Osteoblast (primary cell): ENCODE measurements at places on chromosomes 3 and 15. TPM values are rescaled to one million over a fixed set of nuclear protein-coding genes. Genes with fewer than 3 reads are reported as not detected.

The C15orf62 gene
- total RNA-seq: under 0.01 and 0.29 TPM in 2 replicates

The A4GNT gene
- not detected in 2 replicates for total RNA-seq

The CPLX3 gene
- total RNA-seq: not detected in 2 replicates

The IQCF5 gene
- total RNA-seq: not detected in 2 replicates

The ENTPD3 gene
- total RNA-seq: 0.36 and 0.88 TPM in 2 replicates

The SEMA3B gene
- total RNA-seq: 5.9 and 10.1 TPM in 2 replicates

The NXPE3 gene
- 8.3 and 11.2 TPM in 2 replicates for total RNA-seq

The TMEM212 gene
- total RNA-seq: not detected in 2 replicates

The DPPA2 gene
- total RNA-seq: not detected in 2 replicates

The TMCO5A gene
- not detected in 2 replicates for total RNA-seq

The TRIM42 gene
- total RNA-seq: not detected in 2 replicates

The ERC2 gene
- total RNA-seq: 0.36 TPM in 1 of 2 replicates, not detected in the other

The PPARG gene
- 7.2 and 9.4 TPM in 2 replicates for total RNA-seq

The TM6SF1 gene
- total RNA-seq: 0.29 and 0.36 TPM in 2 replicates

The TCF12 gene
- 82.2 and 86.5 TPM in 2 replicates for total RNA-seq

The DTWD1 gene
- total RNA-seq: 37.6 and 39.2 TPM in 2 replicates

The CCDC54 gene
- not detected in 2 replicates for total RNA-seq

The IGF2BP2 gene
- 80.4 and 81.8 TPM in 2 replicates for total RNA-seq

The SENP7 gene
- 11.2 and 11.8 TPM in 2 replicates for total RNA-seq

The MKRN2 gene
- 36.8 and 40.9 TPM in 2 replicates for total RNA-seq

The PYGO1 gene
- total RNA-seq: 15.6 and 18.0 TPM in 2 replicates

The MAP4 gene
- total RNA-seq: 158 TPM in 2 replicates

The FEZF2 gene
- total RNA-seq: not detected in 2 replicates
